NCI-H524 treated with DMSO at 0.1 percent for 48 hours (cell line): ENCODE measurements at places on chromosomes 16 and 17.

GRCh38 chr16:4131621-4132020 is 15.4 kb upstream of the ADCY9 start:
- no peak for DNase-seq

GRCh38 chr17:18919963-18920362 is 32.0 kb upstream of the SLC5A10 start:
- no peak for DNase-seq

GRCh38 chr16:2474877-2475412 is at the start of gene TBC1D24:
Gene TBC1D24, plus strand, starts transcription at chr16:2475127. Its CDS starts 21,022 bp downstream, at chr16:2496149.
- DNase-seq: no peak

- DNase-seq: no peak
Measured at GRCh38 chr16:56977216-56977615, 12.1 kb upstream of the NLRC5 start.

GRCh38 chr16:85788819-85789218 is 10.5 kb downstream of the EMC8 start:
- DNase-seq: no peak

DNA sequence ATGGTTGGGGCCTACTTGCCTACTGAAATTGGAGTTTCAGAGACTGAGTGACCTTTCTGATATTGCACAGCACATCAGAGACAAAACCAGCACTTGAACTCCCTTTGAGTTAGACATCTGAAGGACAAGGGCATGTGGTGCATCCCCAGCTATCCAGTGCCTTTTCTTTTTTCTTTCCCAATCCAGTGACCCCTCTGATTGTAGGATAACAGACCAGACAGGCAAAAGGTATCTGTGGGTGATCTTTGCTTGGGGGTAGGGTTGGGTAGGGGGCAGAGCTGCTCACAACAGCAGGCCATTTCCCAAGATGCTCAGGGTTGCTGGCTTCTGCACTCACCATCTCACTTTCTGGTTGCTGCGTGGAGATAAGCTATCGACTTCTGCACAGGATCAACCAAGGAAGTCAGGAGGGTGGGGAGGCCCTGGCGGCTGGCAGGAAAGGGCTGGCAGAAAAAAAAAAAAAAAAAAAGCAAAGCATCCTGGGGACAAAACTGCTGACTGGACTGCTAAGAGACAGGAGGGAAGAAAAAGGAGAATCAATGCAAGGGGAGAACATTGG is 42.2 kb downstream of the HOXB1 start:
- no peak for DNase-seq

- DNase-seq: no peak
Measured at GRCh38 chr17:7824021-7824924, 9.7 kb upstream of the KDM6B start.

DNA sequence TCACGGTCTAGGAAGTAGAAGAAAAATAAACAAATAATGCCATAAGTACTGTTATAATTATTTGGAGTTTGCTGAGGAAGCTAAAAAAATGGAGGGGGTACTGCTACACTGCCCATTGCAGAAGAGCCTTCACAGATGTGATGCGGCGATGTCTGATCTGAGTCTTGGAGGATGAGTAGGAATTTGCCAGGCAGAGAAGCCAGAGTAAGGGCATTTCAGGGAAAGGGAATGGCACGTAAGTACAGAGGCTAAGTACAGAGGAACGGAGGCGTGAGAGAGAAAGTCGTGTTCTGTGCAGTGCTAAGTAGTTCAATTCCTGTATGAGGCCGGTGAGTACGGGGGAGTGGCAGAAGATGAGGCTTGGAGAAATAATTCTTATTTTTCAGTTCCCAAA is 741 bp upstream of the GRB2 start:
- DNase-seq: peak; percentile 53
